Stimulated activated CD4-positive, alpha-beta T cell treated with anti-CD3 and anti-CD28 coated beads, Interleukin-1b, Interleukin-23, amount 100 ng/mL, for 24 hours (primary cell): ENCODE measurements at places on chromosomes 5 and 9.

GRCh38 chr5:61069150-61069549 is 93.1 kb downstream of the SMIM15 start:
- DNase-seq = no peak

GRCh38 chr5:96016216-96016615 is 54.6 kb upstream of the ELL2 start:
- no peak for DNase-seq

- no peak for DNase-seq
Measured at GRCh38 chr5:152523964-152524363, 118.9 kb upstream of the NMUR2 start.

GRCh38 chr9:95718263-95718662 is 157.2 kb upstream of the ERCC6L2 start:
- DNase-seq = no peak

DNA sequence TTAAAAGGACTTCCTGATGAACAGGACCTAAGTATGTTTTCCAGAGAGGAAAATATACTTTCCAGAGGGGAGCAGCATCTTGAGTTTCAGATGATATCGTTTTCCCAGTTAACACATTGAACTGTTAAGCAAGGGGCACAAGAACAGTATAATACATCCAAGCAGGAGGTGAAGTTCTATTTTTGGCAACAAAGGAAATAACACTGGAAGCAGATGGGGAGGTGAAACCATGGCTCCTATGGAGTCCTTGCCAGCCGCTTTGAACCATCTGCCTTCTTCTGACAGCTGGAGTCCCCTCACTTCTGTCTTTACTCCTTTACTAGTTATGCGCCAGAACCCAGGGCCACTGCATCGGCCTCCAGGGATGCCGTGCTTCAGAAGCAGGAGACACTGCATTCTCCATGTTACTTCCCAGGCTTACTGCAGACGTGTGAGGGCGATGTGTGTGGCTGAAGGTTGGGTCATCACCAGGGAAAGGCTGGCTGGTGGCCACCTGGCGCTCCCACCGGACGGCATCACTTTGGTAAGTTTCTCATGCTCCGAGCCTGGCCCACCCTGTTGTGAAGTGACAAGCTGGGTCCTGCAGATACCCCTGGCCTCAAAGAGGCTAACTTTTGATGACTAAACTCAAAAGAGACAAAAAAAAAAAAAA is 77.8 kb downstream of the TTLL11 start:
- DNase-seq = no peak

DNA sequence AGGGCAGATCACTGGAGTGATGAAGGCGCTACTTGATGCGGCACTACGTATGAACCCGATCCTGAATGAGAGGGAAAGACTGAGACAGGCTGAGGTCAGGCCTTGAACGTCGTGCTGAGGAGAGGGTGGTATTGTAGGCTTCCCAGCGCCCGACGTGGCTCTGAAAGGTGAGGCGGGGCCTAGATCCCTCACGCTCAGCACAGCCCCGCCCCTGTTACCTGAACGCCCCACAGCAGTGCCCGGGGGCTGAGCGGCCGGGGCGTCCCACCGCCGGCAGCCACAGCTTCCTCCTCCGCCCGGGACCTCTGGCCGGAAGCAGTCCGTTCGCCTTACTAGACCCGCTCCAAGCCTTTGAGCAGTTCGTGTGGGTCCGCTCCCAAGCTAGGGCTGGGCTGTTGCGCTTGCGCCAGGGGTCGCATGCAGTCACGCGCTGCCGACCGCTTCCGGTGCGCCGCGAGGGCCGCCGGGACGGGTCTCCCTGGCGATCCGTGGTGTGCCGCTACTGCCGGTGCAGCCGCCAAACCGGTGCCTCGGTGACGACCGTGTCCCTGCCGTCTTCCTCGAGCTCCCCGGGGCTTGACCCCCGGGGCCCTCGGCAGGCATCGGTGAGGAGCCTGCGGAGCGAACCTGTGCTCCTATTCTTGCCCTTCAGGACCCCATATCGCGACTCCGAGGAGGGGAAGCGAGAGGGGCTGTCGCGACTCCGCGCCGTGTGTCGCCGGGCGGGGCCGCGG is at the start of the genes HMGXB3 and TIGD6:
Gene HMGXB3, plus strand, starts transcription at position 484 of the 734 bp plus-strand sequence. CDS start 4,114 bp downstream, outside the sequence.
Gene TIGD6, minus strand, starts transcription at position 399 of the 734 bp plus-strand sequence. CDS start 4,306 bp downstream, outside the sequence.
- peak; percentile 82 for DNase-seq

DNA sequence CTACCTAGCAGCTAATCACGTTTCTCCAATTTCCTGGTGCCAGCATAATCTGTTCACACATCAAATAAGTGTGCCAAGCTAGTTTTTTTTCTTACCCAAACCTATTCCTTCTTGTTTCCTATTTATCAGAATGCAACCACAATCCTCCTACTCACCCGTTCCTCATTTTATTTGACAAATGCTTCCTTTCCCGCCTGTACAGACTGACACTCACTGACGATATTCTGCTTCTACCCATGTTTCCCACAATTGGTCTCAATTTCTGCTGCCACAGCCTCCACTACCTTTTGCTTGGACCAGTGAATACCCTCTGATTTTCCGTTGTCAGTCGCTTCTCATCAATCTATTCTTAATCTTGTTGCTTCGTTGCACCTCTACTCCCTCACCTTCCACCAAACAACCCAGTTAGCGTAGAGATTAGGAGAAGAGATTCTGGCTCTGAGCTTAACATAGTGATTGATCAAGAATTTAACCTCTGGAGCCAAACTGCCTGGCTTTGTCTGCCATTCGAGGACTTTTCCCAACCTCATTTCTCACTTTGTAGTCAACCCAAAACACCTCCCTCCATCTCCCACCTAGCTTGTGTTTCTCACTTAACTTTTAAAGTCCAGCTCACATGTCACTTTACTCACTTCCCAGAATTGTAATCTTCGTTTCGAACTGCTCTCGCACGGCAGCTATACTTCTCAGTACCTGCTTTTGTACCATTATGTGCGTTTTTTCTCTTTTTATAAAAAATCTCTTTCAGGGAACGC is 729 bp upstream of the TMEM38B start:
- no peak for DNase-seq

- DNase-seq = no peak
Measured at GRCh38 chr5:14257995-14258403, 114.9 kb downstream of the TRIO start.

DNA sequence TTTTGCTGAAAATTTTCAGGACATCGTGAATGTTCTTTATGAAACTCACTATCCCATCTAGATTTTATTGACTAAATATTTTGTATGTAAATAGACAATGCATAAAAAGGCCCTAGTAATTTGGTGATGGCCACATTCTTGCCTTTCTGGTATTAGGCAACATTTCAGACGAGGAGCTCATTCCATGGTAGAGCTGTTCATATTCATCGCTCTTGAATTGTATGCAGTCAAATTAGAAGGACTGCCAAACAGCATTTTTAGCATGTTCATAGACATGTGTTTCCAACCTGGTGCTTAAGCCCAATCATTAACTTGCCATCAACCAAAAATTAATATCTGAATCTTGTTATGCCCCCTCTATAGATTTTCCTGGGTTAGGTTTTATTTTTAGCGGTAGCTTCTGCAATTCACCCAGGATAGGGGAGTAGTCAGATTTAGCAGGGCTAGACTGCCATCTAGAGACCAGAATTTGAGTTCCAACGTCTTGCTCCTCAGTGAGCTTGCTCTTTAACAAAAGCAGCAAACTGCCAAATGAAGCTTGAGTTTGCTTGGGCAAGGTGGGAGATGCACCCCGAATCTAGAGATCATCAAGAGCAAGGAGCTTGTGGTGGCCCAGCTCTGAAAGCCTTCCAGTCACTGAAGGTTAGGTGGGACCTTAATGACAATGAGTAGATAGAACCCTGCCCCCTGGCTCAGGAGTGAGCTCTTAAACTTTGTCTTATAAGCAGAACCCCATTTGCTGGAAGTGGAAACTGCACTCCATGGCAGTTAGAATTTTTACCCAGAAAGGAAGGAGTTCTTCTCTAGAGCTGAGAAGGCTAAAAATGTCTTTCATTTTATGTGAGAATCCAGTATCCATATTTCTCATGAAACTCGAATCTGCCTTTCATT is 456.2 kb downstream of the RASEF start:
- no peak for DNase-seq

- DNase-seq = no peak
Measured at GRCh38 chr5:38541174-38541725, 15.2 kb downstream of the LIFR start.

DNA sequence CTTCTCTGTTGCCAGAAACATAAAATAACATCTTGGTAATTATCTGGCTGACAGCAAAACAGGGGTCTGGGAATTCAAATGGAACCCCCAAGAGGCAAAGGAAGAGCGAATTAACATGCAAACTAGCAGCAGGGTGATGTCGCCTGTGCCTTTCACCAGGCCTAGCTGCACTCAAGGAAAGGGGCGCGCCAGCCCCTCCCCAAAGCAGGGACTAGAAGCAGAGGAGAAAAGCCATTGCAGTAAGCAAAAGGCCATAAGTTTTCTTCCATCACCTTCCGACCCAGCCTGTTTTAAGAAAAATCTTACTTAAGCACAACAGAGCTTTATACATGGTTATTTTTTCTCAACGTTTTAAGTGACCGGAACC is 539 bp downstream of the POC5 start:
- DNase-seq = no peak

- no peak for DNase-seq
Measured at GRCh38 chr9:127174386-127175318, 52.2 kb upstream of the ANGPTL2 start.

- no peak for DNase-seq
Measured at GRCh38 chr5:7878381-7878873, 9.5 kb downstream of the MTRR start.

DNA sequence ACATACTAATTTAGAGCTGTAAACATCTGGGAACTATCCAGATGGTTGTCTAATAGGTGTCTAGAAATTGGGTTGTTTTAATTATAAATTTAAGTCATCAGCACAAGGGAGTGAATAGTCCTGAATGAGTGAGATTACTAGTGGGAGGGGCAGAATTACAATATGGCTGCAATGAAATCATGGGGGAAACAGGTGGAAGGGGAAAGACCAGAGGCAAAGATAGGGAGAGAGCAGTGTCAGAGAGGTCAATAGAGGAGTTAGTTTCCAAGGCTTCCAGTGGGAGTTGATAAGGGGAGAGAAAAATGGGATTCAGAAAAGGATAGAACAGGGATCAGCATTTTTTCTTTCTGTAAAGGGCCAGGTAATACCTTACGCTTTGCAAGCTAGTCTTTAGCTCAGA is 8.9 kb downstream of the AK6 start:
- DNase-seq = no peak

GRCh38 chr5:141850244-141850768 is 27.9 kb downstream of the PCDH1 start:
- DNase-seq = peak; percentile 14

- DNase-seq = no peak
Measured at GRCh38 chr9:70998962-70999361, 122.5 kb downstream of the TRPM3 start.

- DNase-seq = no peak
Measured at GRCh38 chr5:20034717-20035116, 46.7 kb upstream of the CDH18 start.

GRCh38 chr5:136901-137300 is 44.9 kb downstream of the PLEKHG4B start:
- DNase-seq = no peak

DNA sequence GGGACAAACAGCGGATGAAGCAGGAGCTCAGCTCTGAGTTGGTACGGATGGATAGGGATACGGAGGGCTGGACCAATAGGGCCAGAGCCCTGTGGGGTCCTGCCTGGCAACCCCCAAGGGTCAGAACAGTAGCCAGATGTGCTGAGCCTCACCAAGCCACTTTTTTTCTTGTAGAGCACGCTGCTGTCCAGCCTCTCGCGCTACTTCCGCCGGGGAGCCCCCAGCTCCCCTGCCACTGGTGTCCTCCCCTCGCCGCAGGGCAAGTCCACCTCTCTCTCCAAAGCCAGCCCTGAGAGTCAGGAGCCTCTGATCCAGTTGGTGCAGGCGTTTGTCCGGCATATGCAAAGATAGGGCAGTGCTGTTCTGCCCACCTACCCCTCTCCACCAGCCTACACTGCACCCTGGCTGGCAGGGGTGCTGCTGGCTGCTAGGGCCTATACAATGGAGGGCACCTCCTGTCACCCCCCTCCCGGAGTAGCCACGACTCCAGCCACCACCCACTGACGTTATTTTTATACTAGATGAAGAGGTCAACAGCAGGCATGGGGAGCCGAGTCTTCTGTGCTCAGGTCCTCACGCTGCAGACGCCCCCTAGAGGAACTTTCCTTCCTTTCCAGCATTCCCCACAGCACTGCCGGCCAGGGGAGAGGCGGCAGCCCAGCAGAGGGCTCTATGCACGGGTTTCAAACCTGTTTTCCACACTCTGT is 21.6 kb downstream of the SH3GLB2 start:
- DNase-seq = no peak
